Left renal pelvis (tissue), 4 donors: ENCODE measurements at places on chromosomes 7 and 10. TPM values are rescaled to one million over a fixed set of nuclear protein-coding genes. Genes with fewer than 3 reads are reported as not detected.

Gene LIPN
- not detected for polyA plus RNA-seq

GRCh38 chr7:30479202-30480120 lies 877 bp upstream of the NOD1 start:
- DNase-seq, result no peak

Gene PNLIP
- not detected for polyA plus RNA-seq

Gene LEP
- polyA plus RNA-seq, result not detected

- DNase-seq, result no peak
These were observed 286.7 kb downstream of the CACNA2D1 start for GRCh38 chr7:82156893-82157292.

Gene TMEM236
- 0.32 TPM for polyA plus RNA-seq

DNA sequence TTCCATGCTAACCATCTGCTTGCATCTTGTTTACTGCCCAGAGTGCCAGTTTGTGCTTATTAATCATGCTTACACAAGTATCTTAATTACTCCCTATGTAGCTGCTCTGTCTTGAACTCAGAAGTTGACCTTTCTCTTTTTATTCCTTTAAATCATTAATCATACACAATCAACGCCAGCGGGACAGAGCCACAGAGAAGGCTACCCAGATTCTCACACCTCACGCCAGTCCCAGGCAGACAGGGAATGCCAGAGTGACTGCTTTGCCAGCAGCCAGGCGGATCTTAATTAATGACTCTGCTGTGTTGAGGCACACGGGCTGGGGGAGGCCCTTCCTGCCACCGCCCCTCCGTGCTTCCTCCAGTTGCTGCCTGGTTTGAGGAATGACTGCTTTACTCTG lies 229.4 kb downstream of the LRMDA start:
- DNase-seq, result no peak

- DNase-seq, result no peak
These were observed 340.4 kb downstream of the OTUD1 start for GRCh38 chr10:23779301-23779700.

Gene CLDN4
- 111 TPM for polyA plus RNA-seq

- DNase-seq, result no peak
These were observed 15.2 kb downstream of the HNRNPF start for GRCh38 chr10:43393606-43394360.

Gene OR2A12
- polyA plus RNA-seq, result not detected

DNA sequence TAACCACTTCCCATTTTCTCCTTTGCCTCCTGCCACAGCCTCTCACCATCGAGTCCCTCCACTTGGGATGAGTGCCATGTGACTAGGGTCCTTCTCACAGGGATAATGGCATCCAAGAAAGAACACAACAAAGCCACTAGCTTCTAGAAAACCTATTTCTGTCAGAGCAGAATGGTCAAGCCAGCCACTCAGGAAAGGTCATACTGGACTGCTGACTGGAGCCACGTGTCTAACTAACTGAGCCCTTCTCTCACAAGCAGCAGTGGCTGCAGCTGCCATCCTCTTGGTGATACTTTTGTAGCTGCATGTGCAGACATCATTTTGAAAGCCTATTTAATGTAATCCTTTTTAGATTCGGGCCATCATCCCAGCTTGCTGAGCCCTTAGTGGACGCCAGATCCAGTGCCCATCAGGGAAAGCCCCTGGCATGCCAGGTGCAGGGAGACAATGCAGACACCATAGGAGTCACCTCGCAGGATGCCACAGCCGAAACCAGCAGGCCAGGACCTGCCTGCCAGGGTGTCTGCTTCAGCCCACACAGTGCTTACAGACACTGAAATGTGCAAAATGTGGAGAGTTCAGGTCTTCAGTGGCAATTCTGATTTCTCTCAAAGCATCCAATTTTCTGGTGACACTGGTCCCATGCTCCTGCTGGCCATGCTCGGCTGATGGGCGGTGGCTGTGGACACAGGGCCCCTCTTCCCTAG lies 98.3 kb upstream of the DDC start:
- no peak for DNase-seq

DNA sequence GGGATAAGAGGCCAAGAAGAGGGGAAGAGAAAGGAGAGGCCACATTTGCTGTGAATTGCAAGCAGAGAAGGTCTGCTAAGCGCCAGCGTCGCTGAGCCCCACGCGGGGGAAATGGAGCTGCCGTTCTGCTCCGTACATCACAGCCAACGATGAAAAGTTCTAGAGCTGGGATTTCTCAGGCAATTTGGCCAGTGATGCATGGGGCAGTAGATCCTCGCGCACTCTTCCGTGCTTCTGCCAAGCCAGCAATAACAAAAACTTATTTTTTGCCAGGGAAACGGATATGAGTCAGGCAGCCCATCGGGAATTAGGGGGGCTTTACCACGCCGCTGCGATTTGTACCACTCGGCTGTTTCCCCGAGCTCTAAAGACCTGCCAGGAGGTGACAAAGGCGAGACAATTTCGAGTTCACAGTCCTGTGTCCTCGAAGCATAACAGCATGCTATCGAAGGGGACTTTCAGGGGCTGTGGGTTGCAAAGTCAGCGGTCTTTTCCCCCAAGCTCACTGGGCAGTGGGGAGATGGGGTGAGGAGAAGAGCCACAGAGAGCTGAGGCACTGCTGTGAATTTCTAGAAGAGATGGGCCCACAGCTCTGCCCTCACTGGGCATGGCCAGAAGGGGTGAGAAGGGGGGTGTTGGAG lies 30.0 kb upstream of the SLF2 start:
- DNase-seq, result no peak
